Activated CD4-positive, alpha-beta memory T cell treated with anti-CD3 and anti-CD28 coated beads, Interleukin-2, amount 10 ng/mL, durations not matched to agents 7 days and 5 days (primary cell): ENCODE measurements at places on chromosomes 4 and X.
A peak's percentile ranks its signal among the peaks of the same experiment; 100 is the strongest.

GRCh38 chrX:70234355-70234754 is at the start of gene AWAT1:
TSS of gene AWAT1 (plus strand) at chrX:70234655. CDS start at chrX:70234696, 41 bp downstream.
- no peak for DNase-seq

GRCh38 chr4:98468709-98469108 is 189.7 kb downstream of the TSPAN5 start:
- no peak for DNase-seq

- no peak for DNase-seq
Observed at GRCh38 chr4:24126776-24127175, 236.9 kb upstream of the PPARGC1A start.

DNA sequence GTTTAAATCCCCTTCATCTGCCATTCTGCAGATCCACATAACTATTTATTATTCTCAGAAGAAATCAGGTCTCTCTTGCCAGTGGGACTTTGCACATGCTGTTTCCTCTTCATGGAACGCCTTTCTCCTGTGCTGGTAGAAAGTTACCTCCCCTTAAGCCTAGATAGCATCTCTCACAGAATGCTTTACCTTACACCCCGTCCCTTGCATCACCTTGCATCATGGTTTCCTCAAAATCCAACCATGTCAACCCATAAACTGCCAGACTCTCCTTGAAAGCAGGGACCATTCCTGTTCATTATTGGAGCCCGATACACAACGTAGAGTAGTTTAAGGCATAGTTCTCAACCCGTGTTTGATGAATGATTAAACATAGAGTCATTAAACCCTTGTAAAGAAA is 396.2 kb upstream of the F9 start:
- no peak for DNase-seq

GRCh38 chr4:121711263-121712000 is 14.7 kb upstream of the ANXA5 start:
- DNase-seq = no peak

- DNase-seq = peak; percentile 53
Observed at GRCh38 chrX:48956728-48957414, 536 bp downstream of the OTUD5 start.

- peak; percentile 36 for DNase-seq
Observed at GRCh38 chr4:1290165-1290977, 680 bp downstream of the MAEA start.

DNA sequence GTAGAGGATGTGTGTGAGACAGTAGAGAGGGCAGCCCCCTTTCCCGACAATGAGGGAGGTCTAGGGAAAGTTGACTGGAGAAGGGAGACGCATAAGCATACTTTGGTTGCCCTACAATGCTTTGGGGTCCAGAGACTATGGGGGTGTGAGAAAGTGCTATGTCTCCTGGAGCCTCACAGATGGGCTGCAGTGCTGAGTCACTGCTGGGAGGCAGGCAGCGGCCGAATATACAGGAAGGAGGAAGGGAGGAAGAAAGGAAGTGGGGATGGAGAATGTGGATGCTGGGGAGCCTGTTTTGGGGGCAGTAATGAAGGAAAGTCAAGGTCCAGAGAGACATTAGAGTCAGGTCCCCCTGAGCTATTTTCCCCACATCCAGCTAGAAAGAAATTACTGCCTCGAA is 12.7 kb downstream of the DRP2 start:
- no peak for DNase-seq

GRCh38 chr4:152009983-152010709 is 249.3 kb upstream of the GATB start:
- DNase-seq = no peak

DNA sequence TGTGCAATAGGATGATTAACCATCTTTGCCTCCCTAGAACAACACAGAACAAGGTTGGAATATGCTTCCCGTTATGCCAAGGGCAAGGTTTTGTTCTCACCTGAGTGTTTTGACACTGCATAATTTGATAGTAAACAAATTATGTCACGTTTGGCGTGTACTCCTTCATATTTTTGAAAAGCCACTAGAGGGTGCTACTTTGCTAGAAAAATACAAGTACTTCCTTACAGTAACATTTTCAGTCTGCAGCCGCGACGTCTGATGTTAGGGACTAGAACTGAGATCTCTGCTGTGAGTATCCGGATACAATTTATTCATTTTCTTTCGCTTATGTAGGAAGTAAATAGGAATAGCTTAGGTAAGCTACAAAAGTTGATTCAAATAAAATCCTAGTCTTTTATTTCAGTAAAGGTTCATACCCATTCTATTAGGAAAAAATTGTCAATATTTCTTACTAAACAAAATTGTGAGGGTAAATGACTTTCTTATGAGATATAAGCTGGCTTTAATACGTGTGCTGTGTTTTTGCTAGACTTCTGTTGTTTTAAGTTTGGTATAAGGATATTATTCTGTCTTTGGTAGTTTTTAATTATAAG is 181.1 kb upstream of the WDFY3 start:
- no peak for DNase-seq

GRCh38 chr4:137794764-137795254 is 262.5 kb upstream of the PCDH18 start:
- no peak for DNase-seq

DNA sequence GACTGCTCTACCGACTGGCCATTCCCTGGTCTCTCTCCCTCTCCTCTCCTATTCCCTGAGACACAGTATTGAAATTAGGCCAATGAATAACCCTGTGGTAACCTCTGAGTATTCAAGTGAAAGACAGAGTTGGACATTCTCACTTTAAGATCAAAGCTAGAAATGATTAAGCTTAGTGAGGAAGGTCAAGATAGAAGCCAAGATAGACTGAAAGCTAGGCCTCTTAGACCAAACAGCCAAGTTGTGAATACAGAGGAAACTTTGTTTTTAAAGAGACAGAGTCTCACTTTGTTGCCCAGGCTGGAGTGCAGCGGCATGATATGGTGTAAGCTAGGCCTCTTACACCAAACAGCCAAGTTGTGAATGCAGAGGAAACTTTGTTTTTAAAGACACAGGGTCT is 64.6 kb downstream of the KDM6A start:
- no peak for DNase-seq

GRCh38 chr4:120005527-120005926 is 61.1 kb downstream of the MAD2L1 start:
- no peak for DNase-seq

DNA sequence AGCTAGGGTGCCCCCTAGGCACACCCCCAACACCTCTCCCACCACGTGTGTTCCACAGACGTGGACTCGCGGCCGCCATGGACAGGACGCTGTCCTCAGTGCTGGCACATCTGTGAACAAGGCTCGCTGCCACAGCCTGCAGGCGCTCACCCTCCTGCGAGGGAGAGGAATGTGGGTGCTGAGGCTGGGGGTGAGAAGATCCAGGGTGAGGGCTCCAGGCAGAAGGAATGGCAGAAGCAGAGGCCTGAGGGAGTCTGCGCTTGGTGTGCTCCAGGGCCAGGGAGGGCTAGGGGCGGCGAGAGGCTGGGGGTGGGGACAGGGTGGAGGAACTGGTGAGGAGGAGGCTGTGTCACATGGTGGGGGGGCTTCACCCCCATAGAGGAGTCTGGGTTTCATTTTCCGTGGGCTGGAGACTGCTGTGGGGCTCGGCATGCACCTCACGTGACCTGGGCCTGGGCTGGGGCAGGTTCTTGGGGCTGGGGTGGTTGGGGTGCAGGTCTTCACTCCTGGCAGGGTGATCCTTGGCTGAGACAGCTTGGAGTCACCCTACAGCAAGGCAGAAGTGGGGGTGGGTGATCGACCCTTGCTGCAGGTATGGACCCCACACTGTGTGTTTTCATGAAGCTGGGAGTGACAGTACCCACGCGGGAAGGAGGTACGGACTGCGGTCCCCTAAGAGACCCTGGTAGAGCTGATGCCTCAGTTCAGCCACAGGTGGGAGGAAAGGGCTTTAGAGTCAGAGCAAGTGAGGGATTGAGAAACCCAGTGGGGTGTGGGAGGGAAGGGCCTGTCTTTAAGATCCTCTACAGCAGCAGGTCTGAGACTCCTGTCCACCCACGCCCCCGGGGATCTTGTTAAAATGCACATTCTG is 103.7 kb downstream of the PSAPL1 start:
- DNase-seq = no peak

DNA sequence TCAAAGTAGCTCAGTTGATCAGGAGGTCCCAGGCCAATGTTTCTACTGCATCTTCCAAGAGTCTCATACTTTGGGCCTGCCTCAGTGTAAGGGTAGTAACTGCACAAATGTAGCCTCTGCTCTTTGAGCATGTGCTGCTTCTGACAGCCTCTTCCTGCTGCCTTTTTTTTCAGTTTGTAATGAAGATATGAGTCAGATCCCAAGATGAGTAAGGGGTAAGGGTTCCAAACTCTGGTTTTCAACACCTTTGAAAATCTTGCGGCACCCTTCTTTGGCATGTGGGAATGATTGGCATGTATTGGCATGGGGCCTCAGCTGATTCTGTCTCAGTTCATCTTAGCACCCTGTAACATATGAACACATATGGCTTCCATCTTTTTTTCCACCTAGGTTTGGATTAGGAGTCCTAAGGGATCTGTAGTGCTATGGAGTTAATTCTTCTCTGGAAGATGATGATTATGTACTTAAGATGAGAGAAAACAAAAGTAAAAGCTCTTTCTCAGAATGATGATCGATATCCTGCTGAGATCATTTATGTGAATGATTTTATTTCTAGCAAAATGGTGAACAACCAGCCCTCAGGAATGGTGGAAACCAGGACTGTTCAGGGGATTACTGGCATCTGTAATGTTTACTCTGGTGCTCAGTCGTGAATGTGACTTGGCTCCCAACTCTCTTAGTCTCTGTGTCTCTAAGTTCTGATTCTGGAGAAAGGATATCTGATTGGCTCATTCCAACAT is 118.7 kb upstream of the PRPS2 start:
- no peak for DNase-seq

DNA sequence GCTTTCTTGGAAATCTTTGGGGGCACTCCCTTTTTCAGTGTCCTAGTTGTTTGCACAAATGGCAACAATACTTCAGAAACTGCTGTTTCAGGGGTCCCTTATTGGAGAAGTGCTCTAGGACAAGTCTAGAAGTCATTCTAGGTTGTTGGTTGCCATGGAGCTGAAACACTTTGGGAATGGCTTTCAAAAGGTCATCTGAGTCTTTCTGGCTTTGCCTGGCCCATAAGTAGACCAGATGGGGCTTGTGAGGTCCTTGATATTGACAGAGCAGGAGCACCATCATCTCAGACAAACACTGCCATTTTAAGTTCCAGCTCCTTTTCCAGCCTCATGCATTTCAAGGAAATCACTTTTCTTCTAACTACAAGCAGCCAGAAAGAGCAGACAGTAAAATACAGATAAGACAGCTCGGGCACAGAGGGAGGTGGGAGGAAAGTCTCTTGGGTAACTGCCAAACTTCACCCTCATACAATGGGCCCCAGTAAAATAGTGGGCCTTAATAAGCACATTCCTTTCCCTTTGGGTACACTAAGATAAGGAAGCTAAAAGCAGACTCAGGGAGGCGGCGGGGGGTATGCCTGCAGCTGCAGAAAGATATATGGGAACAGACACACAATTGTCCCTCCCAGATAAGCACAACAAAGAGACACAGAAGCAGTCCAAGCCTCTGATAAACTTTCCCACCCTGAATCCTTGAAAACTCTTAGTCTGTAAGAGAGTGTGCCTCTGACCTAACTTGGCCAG is 8.5 kb upstream of the NXF3 start:
- DNase-seq = no peak

- DNase-seq = no peak
Observed at GRCh38 chrX:48787505-48788443, 1.4 kb downstream of the GATA1 start.
